ENCODE measurements at places on chromosomes 11 and 22.

- no peaks in the 10 kb centered on the region for H3K4me1 ChIP-seq
- H3K27ac ChIP-seq = no peak overlapping the region
- no peak overlapping the region for H3K4me3 ChIP-seq
- no peak for DNase-seq
- H3K36me3 ChIP-seq = no peaks in the 10 kb centered on the region
- H3K27me3 ChIP-seq = no peaks in the 10 kb centered on the region
These were observed 245.6 kb downstream of the BLID start for GRCh38 chr11:121870206-121871045.

DNA sequence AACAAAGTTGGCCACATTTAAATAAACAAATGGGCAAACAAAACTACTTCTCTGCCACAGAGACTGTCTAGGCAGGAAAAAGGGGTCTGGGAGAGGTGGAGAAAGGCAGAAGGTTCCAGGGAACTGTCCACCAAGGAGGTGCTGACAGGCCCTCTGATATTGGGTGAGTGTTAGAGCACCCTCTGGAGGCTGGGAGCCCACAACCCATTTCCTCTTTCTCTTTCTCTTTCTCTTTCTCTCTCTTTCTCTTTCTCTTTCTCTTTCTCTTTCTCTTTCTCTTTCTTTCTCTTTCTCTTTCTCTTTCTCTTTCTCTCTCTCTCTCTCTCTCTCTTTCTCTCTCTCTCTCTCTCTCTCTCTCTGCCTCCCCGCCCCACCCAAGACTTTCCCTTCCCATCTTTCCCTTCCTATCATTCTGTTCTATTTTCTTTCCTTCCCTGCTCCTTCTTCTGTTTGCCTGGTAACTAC lies 912.8 kb downstream of the DLG2 start:
- H3K4me3 ChIP-seq = peak overlapping the region; percentile 65
- peaks cover 2% of the 10 kb centered on the region for H3K27me3 ChIP-seq
- peak overlapping the region; percentile 81 for H3K27ac ChIP-seq
- peak; percentile 73 for DNase-seq
- H3K36me3 ChIP-seq = no peaks in the 10 kb centered on the region
- H3K4me1 ChIP-seq = peaks cover 4% of the 10 kb centered on the region

GRCh38 chr11:19493446-19494213 lies 219.0 kb upstream of the NAV2 start:
- no peak overlapping the region for H3K4me3 ChIP-seq
- no peaks in the 10 kb centered on the region for H3K36me3 ChIP-seq
- no peak overlapping the region for H3K27ac ChIP-seq
- peaks cover 19% of the 10 kb centered on the region for H3K27me3 ChIP-seq
- no peak for DNase-seq
- H3K4me1 ChIP-seq = no peaks in the 10 kb centered on the region

GRCh38 chr11:71342951-71343827 lies 90.8 kb upstream of the SHANK2 start:
- H3K4me3 ChIP-seq = no peak overlapping the region
- H3K4me1 ChIP-seq = no peaks in the 10 kb centered on the region
- peaks cover 4% of the 10 kb centered on the region for H3K27me3 ChIP-seq
- no peak for DNase-seq
- no peak overlapping the region for H3K27ac ChIP-seq
- no peaks in the 10 kb centered on the region for H3K36me3 ChIP-seq

DNA sequence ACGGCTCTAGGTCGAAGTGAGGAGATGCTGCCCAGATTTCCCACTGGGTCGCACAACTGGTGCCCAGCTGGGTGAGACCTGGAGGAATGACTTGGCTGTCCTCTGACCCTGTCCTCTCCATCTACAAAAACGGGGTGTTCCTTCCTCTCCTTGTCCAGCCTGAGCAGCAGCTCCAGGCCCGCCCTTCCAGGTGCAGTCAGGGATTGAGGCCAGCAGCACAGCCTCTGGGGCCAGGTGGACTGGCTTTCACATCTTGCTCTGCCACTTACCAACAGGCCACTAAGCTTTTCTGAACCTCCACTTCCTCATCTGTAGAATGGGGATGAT lies 91.7 kb upstream of the LMO1 start:
- peaks cover 28% of the 10 kb centered on the region for H3K27me3 ChIP-seq
- peaks cover 7% of the 10 kb centered on the region for H3K4me1 ChIP-seq
- no peak overlapping the region for H3K4me3 ChIP-seq
- H3K27ac ChIP-seq = no peak overlapping the region

DNA sequence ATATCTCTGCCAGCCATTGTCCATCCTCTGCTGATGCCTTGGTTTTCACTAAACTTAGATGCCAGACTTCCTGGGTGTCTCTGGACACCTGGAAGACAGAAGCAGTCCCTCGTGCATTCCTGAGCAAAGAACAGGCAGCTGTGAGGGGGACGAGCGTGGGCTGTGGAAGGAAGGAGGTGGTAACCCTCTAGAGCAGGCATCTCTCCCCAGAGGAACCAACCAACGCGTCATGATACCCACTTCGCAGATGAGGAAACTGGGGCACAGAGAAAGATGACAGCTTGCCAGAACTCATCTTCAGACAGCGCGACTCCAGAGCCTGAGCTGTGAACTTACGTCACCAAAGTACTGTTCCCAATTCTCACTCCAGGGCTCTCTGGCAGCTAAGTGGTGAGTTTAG lies 123.4 kb downstream of the OPCML start:
- no peaks in the 10 kb centered on the region for H3K27me3 ChIP-seq
- H3K4me1 ChIP-seq = no peaks in the 10 kb centered on the region
- H3K4me3 ChIP-seq = no peak overlapping the region
- no peaks in the 10 kb centered on the region for H3K36me3 ChIP-seq
- no peak overlapping the region for H3K27ac ChIP-seq
- DNase-seq = no peak

Data from activated CD8-positive, alpha-beta memory T cell treated with anti-CD3 and anti-CD28 coated beads, Interleukin-2, amount 10 ng/mL, durations not matched to agents 7 days and 5 days (primary cell).